Activated CD4-positive, alpha-beta T cell treated with anti-CD3 and anti-CD28 coated beads for 36 hours (primary cell): ENCODE measurements at places on chromosomes 13 and 19.

GRCh38 chr19:32692727-32693061 lies 1.1 kb downstream of the NUDT19 start:
- peak; percentile 31 for DNase-seq

DNA sequence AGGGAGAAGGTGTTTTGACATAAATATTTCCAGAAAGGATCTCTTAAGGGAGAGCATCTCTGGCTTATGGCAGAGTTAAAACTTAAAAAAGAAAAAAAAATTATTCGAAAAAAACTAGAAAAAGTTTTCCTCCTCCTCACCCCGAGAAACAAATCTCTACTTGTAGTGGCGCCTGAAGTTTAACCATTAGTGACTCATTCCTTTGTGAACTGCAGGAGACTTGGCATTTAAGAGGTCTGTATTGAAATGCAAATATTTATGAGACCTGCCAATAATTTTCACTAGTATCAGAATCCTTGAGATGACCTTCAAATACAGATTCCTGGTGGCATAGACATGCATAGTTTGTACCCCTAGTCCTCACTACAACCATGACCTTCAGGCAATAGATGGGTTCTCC lies 64.9 kb upstream of the MED4 start:
- DNase-seq = no peak

- DNase-seq = peak; percentile 71
Observed at GRCh38 chr13:27353166-27353583, 71.2 kb upstream of the GTF3A start.

GRCh38 chr13:109074853-109075252 lies 445.4 kb downstream of the MYO16 start:
- no peak for DNase-seq

- DNase-seq = peak; percentile 34
Observed at GRCh38 chr19:49362048-49362928, at the start of gene TEAD2. TSS of gene TEAD2 (minus strand) at chr19:49362416. CDS start at chr19:49360075, 2,341 bp downstream.

DNA sequence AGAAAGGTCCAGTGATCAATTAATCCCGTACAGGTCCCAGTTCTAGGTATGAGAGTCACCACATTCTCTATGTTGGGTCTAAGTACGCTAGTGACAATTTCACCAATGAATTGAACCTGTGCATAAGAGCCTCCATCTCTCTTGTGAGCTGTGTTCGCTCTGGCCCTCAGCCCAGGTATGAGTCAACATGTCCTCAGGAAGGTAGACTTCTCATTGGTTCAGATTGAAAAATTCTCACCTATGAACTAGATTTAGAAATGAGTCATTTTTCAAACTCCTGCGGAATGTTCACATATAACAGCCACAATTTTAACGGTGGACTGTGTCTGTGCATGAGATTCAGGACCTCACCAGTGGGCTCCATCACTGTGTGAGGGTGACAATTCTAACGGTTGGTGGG lies 12.7 kb upstream of the ZNF43 start:
- DNase-seq = peak; percentile 32

DNA sequence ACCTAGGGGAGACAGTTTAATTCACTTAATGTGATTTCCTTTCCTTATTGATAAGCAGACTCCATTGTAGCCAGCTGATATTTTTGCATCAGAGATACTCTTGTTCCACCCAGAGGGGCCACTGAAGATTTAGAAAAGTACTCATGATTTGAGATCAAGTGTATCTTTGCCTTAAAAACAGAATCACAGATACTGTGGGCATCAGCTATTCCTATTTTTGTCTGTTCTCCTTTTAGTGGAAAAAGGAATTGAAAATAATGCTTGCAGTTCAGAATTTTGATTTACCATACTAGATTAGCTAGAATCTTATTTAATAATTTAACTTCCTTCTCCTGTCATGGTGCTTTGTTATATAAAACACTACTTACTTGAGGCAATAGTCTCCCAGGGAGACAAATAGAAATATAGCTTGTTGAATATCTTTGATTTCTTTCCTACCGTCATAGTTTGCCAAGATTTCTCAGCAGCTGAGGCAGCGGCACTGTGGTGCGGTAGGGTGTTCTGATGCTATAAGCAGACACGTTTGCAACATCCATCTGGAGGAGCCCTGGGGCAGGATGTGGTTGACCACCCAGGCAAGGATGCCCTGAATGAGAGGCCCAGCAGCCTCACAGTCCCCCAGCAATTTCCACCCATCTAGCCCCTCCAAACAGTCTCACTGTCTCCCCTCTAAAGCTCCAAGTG lies 47.0 kb upstream of the RAP2A start:
- peak; percentile 31 for DNase-seq

DNA sequence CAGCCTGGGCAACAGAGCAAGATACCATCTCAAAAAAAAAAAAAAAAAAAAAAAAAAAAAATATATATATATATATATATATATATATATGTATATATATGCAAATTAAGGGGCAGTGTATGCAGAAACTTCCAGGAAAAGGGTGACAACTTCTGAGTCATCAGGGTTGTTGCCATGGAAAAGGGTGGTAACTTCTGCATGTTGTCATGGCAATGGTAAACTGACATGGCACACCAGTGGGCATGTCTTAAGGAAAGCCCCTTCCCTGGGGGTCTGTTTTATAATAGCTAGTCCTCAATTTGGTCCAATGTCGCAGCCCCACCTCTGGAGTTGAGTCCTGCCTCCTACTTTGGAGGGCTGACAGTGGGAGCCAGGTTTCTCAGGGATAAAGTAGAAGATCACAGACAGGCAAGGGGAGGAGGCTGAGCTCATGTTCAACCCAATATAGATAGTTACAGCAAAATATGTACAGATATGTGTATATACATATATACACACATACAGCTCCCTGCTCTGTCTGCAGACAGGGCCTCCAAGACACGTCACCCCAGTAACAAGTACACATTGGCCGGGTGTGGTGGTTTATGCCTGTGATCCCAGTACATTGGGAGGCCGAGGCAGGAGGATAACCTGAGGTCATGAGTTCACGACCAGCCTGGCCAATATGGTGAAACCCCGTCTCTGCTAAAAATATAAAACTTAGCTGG lies 7.2 kb upstream of the FCHO1 start:
- DNase-seq = peak; percentile 44

GRCh38 chr13:97621631-97622030 lies 187.7 kb downstream of the RAP2A start:
- DNase-seq = no peak

DNA sequence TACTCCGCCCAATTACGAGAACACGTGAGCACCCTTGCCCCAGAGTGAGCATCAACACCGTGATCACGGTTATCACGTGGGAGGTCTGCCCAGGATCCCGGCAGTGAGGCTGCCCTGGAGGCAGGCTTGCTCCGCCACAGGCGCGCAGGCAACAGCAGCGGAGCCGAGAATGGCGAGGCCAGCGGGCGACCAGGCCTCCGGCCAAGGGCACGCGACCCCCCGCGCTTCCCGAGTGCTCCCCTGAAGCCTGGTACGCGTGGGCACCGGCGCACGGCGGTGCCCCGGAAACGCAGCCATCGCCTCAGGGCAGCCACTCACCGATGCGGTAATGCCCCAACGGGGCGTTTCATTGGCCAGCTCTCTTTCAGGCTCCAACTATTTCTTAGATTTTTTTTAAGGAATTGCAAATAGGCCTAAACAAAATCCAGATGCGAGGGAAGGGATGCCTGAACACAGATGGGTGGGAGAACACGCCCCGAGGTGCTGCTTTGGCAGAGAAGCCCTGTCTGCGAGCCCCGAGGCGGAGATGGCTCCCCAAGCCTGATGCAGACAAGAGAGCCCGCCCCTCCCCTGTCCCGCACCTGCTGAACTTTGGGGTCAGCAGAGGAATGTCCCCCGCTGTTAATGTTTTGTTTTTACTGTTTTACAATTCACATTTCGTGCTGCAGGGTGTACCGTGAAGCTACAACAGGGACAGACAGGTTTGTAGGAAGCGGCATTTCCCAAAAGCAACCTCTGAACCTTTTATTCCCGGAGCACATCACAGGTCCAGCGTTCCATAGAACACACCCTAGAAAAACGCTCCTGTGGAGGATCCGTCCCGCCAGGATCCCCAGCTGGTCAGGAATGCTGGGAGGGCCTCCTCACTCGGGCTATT lies 132.7 kb downstream of the ZDHHC20 start:
- DNase-seq = peak; percentile 22

DNA sequence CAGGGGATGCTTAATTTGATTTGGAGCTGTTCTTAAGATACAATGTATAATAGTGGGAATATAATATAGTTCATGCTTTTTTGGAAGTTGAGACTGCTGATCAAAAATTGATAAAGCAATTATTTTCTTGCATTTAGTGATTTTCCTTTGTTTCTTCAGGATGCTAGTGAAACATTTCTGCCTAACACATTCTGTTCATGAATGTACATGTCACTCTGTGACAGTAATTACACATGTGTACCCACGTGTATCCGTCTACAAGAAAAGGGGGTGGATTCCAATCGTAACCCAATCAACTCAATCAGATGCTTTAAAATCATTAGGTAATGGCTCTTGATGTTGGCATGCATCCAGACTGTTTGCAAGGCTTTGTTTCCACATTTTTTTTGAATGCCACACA lies 5.0 kb upstream of the FRY start:
- no peak for DNase-seq

- DNase-seq = no peak
Observed at GRCh38 chr13:71240911-71241310, 626.1 kb downstream of the DACH1 start.

GRCh38 chr13:111638233-111638632 lies 317.8 kb downstream of the TEX29 start:
- no peak for DNase-seq

DNA sequence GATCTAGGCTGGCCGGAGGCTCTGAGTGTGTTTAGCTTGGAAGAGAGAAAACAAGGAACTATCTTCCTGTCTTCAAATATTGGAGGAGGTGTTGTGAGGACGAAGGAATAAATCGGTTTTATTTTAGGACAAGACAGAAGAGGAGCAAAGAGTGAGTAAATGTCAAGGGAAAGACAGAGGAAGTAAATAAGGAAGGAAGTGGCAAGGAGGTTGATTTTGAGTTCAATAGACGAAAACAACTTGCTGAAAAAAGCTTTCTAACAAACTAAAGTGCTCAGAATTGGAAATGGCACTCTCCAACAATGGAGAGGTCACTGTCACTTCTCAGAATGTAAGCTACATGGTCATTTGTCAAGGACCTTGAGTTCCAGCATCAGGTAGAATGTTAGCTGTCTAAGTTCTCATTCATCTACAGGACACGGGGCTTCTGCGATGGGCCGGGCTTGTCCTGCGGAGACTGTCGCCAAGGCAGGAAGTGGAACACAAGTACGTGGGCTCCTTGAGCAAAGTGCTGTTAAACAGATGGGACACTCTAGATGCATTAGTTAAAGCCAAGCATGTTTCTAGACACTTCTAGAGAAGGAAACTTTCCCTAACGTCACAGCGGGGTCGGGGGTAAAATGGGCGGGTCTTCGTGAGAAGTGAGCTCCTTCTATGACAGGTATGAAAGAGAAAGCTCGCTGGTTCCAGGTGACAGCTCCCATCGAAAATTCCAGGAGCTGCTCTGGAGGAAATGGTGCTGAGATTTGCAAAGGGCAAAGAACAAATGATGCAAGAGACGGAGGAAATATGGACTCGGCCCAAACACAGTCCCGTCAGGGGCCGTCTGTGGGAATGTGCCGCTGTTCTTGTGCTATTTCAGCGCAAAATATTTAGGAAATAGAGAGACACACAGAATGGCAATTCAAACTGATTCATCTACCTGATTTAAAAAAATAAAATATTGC lies 103.9 kb upstream of the UBL3 start:
- DNase-seq = peak; percentile 65

DNA sequence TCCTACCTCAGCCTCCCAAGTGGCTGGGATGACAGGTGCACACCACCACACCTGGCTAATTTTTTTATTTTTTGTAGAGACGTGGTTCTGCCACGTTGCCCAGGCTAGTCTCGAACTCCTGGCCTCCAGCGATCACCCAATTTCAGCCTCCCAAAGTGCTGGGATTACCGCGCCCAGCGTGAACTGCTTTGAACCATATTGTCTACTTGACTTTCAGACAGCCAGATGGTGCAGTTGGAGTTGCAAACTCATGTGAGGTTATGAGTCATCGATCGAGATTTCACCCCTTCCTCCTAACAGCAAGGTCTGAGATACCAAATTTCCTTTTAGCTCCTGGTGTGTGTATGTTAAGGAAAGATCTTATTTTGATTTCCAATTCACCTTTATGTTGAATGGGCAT lies 2.7 kb downstream of the SLC27A1 start:
- DNase-seq = peak; percentile 51
